ENCODE measurements at places on chromosomes 16 and 17. TPM values are rescaled to one million over a fixed set of nuclear protein-coding genes. Genes with fewer than 3 reads are reported as not detected.

Gene GUCY2D
- polyA plus RNA-seq, result not detected

Gene PIRT
- polyA plus RNA-seq, result not detected

Gene HOXB7
- not detected for polyA plus RNA-seq

Gene BLMH
- polyA plus RNA-seq, result 5.6 TPM

Measured in naive B cell (primary cell).